ENCODE measurements at places on chromosomes 16 and 17.
A peak's percentile ranks its signal among the peaks of the same experiment; 100 is the strongest.

- no peak for DNase-seq
Measured at GRCh38 chr16:49492896-49493626, 119.5 kb downstream of the C16orf78 start.

DNA sequence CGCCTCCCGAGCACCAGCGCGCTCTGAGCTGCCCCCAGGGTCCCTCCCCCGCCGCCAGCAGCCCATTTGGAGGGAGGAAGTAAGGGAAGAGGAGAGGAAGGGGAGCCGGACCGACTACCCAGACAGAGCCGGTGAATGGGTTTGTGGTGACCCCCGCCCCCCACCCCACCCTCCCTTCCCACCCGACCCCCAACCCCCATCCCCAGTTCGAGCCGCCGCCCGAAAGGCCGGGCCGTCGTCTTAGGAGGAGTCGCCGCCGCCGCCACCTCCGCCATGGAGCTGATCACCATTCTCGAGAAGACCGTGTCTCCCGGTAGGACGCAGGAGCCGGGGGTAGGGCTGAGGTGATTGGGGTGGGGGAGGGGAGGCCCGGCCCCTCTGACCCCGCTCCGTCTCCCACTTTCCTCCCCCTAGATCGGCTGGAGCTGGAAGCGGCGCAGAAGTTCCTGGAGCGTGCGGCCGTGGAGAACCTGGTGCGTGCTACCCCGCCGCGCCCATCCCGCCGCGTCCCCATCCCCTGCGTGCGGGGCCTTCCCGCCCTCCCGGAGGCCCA lies 329 bp downstream of the KPNB1 start:
- no peak for DNase-seq

DNA sequence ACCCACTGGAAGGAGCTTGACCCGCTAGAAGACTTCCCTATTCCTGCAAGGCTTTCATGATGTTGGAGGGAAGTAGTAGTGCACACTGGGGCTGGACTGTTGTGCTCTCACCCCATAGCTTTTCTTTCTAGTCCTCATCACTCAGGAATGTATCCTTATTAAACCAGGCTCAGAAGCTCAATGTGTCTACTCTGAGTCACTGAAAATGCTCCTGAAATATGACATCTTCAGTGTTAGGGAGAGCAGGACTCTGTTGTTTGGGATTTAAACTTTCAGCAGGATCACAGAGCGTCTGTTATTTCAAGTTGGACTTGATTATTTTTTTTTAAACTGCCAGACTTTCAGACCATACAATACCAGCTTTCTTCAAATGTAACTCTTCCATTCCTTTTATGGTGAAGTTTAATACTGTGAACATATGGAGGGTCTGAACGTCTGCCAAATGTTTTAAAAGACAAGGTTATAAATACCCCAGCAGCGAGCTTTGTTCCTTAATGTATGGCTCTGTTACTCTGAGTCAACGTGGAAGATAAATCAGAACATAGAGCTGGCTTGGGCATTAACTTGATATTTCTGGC lies 257.5 kb downstream of the CDH11 start:
- DNase-seq = no peak

- DNase-seq = no peak
Measured at GRCh38 chr17:64443086-64443760, 5.7 kb upstream of the MILR1 start.

DNA sequence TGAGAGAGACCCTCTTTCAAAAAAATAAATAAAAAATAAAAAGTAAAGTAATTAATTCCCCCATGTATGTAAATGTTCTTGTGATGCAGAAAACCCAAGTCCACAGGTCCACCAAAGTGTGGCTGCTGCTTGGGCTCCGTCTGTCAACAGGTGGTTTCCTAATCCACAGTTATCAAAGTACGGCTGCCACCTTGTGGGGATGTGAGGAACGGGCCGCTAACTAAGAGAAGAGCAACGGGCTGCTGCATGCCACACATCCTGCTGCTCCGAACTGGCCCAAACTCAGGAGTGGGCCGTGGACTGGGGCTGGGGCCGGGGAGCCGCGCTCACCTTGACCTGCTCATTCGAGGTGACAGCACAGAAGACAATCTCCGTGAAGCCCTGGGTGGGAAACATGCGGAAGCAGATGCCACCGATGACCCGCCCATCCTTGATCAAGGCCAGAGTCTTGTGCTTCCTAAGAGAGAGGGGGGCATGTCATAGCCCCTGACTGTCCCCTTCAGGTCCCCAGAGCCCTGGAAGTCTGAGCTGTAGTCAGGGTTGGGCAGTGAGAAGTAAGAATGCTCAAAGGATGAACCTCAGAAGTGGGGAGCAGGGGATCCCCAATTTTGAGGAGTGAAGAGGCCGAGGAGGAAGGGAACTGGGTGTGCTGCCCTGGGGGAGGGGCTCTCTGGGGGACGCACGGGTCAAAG lies 4.3 kb downstream of the KAT2A start:
- DNase-seq = peak; percentile 88

- no peak for DNase-seq
Measured at GRCh38 chr16:71867939-71868338, 16.0 kb downstream of the ZNF821 start.

DNA sequence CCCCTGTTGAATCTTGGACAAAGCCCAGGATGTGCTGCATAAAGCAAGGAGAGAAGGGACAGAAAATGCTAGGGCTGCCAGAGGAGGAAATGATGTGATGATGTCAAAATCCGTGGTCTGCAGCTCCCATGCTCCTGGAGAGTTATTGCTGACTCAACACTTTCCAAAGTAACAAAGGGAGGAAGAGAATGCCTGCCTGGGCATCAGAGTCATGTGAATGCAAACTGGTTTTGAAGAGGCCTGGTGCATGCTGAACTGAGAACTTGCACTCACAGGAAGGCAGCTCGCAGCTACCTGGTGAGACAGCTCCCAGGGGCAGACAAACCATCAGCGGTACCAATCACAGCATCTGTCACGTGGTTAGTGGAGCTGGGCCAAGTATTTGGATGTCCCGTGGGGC lies 2.8 kb downstream of the MARVELD3 start:
- DNase-seq = no peak

GRCh38 chr17:19322861-19323260 lies 39.7 kb downstream of the B9D1 start:
- peak; percentile 15 for DNase-seq

DNA sequence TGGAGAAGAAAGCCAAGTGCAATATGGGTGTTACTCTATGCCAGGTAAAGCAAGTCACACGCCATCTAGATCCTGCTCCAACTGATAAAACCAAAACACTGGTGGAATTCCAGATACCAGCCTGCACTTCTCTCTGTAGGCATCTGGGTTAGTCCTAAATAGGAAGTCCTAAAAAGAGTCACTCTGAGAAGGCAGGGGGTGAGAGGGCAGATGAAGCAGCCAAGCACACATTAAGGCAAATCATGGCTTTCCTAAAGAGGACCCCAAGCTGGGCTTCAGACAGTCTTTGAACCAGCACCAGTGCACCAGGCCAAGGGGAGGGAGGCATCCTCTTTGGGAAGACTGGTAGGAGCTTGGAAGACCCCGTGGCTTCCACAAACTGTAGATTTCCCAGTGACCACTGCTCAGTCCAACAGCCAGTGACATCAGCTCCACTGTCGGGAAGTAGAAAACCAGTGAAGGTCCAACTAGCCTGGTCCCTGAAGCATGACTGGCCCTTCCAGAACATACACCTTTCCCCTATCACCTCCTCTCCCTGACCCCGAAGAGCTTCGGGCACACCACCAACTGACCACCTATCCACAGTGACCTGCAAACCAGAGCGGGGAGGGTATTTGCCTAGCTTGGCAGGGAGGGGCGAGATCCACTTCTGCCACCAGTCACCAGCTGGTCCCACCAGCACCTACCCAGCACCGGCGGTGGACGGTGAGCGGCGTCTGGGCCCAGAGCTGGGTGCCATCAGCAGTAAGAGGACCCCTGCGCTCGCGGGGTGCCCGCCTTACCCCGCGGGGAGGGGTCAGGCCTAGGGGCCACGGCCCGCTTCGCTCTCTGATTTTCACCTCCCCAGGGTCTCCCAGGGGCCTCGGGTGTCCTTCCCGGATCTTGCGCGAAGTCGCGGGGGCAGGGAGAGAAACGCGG lies 1.0 kb downstream of the LITAF start:
- no peak for DNase-seq

DNA sequence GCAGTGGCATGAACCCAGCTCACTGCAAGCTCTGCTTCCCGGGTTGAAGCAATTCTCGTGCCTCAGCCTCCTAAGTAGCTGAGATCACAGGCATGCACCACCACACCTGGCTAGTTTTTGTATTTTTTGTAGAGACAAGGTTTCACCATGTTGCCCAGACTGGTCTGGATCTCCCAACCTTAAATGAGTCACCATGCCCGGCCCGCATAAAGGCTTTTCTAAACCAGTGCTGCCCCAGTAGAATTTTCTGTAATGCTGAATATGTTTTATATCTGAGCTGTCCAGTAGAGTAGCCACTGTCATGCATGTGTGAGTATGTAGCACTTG lies 36.9 kb upstream of the WSB1 start:
- no peak for DNase-seq

DNA sequence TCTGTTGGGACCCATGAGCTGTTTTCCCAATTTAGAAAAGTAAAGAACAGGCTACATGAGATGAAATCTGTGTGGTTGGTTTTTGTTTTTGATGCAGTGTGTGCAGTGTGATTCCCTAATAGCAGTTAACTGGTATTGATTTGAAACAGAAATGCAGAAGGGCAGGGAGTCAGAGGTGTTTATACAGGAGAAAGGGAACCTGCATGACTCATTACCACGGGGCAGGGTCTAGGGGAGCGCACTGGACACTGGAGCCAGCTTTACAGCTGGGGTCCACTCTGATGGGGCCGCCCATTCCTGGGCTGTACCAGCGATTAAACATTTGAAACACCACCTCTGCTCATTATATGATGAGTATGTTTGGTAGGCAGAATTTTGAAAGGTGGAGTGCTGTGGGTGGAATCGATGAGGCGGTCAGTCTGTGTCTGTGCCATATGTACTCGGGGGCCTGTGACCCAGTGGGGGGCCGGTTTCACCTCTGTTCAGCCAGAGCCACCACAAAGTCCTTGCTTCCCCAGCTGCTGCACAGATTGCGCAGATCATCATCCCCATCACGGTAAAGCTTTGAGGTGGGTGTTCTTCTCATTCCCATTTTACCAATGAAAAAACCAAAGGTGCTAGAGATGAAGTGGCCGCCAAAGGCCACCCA lies 142.5 kb downstream of the CMIP start:
- DNase-seq = no peak

GRCh38 chr17:17886226-17886625 lies 49.4 kb upstream of the SREBF1 start:
- DNase-seq = no peak

GRCh38 chr16:80893686-80894085 lies 89.3 kb upstream of the CDYL2 start:
- no peak for DNase-seq

DNA sequence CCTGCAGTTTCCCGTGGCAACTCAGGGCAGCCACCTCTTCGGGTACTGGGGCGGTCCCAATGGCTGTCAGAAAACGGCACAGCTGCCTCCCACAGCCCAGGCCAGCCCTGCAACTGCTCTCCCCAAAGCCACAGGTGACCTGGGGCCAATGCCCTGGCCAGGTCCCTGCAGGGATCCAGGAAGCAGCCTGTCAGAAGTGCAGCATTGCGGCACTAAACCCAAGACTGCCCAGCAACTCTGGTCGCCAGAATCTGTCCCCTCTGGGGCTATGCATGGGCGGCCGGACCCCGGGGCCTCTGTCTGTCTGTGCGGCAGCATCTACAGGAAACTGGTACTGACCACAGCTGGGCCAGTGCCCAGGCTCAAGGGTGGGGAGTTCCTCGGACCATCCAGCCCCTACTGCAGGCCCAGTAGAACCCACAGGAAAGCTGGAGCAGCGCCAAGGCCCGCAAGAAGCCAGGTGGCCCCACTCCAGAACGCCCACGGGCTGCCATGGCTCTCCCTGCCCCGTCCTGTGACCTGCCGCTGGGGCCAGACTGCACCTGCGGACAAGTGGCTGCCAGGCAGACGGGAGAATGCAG lies 5.5 kb downstream of the CYBC1 start:
- DNase-seq = no peak

- DNase-seq = no peak
Measured at GRCh38 chr17:63694229-63694949, 5.5 kb downstream of the LIMD2 start.

- no peak for DNase-seq
Measured at GRCh38 chr17:83067071-83067717, 12.2 kb upstream of the METRNL start.

GRCh38 chr16:9275377-9275776 lies 183.9 kb downstream of the HAPSTR1 start:
- no peak for DNase-seq

GRCh38 chr17:61139219-61139618 lies 260.4 kb upstream of the TBX2 start:
- no peak for DNase-seq

DNA sequence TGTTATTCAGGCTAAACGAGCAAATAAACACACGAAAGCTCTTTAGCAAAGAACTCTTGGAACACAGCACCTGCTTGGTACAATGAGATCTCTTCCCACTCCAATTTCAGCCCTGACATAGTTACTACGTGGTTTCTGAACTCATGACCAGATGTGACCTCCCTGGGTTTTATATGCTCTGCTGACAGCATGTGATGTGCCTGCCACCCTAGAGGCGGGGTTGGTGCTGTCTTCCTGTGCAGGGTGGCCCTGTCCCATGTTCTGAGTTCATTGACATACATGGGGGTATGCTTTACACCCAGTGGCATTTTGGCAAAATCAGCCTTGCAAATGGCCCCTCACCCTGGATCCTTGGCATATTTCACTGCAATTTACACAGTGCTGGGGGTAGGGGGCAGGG lies 475.3 kb upstream of the ZFHX3 start:
- no peak for DNase-seq

DNA sequence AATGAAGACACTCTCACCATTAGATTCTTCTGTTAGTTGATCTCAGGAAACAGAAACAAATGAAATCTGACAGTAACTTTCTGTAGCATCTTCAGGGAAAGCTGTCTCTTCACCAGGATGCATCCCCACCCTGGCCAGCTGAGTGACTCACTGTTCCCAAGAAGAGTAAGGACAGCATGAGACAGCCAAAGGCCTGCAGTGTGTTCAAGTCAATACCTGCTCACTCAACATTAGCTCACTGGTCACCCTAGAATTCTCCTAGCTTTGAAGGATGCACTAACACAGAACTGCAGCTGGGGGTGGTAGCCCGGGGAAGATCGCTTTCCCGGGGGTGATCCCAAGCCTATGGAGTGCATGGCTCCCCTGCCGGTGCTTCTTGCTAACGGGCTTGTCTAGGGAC lies 28.2 kb upstream of the CLEC18B start:
- peak; percentile 63 for DNase-seq

DNA sequence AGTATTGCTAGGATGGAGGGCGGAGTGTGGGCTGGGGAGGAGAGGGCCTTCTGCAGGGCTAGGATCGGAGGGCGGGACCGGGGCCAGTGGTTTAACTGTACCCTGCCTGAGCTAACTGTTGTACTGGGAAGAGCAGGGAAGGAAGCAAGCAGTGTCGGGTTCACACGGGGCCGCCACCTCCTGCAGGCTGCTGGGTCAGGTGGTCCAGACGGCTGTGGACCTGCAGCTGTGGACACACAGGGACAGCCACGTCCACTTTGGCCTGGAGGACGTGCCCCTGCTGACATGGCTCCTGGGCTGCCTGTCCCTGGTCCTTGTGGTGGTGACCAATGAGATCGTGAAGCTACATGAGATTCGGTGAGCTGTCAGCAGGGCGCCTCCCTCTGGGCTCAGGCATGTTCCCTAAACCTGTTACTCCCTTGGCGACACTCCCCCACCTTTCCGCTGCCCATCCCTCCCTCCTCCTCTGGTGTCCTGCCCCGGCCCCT lies 16.6 kb downstream of the CASKIN2 start:
- no peak for DNase-seq
